ENCODE measurements at places on chromosomes 7 and 10. TPM values are rescaled to one million over a fixed set of nuclear protein-coding genes. Genes with fewer than 3 reads are reported as not detected.

DNA sequence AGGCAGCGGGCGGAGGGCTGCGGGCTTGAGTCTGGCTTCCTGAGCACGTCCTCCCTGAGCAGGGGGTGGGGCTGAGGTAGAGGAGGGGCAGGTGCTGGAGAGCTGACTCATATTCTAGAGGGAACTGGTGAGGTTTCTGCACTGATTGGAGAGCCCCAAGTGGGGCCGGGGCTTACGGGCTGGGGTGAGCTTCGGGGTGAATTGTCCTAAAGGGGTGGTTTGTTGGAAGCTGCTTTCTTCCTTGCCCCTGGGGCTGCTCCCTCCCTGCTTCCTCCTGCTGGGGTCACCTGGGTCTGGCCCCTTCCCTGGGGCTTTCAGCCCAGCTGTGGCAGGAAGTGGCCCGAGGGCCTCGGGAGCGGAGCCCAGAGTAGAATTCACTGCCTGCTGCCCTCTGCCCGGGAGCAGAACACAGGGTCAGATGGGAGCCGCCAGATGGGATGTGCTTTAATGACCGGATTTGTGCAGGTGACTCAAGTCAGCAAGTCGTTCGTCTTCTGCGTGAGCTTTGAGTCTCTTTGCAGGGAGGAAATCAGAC, 48.6 kb downstream of the FAM20C start:
- DNase-seq, result no peak

- no peak for DNase-seq
Observed at GRCh38 chr10:5651388-5651764, 15.0 kb downstream of the ASB13 start.

GRCh38 chr10:68088740-68089139, 13.7 kb upstream of the HERC4 start:
- no peak for DNase-seq

DNA sequence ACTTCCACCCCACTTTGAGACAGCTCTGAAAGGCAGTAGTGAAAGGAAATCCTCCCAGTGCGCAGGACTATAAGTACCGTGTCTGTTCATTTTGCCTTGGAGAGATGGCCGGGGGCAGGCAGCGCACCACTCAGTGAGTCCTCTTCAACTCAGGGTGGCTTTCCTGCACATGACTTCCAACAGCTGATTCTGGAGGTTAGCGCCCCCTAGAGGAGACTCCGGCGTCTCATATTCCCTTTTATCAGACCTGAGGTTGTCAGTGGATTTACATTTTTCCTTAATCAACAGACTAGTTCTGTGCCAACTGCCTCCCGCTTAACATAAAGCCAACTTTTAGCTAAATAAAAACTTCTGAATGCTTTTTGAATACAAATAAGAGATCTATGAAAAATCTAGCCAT, 101.0 kb downstream of the HERPUD2 start:
- DNase-seq, result no peak

DNA sequence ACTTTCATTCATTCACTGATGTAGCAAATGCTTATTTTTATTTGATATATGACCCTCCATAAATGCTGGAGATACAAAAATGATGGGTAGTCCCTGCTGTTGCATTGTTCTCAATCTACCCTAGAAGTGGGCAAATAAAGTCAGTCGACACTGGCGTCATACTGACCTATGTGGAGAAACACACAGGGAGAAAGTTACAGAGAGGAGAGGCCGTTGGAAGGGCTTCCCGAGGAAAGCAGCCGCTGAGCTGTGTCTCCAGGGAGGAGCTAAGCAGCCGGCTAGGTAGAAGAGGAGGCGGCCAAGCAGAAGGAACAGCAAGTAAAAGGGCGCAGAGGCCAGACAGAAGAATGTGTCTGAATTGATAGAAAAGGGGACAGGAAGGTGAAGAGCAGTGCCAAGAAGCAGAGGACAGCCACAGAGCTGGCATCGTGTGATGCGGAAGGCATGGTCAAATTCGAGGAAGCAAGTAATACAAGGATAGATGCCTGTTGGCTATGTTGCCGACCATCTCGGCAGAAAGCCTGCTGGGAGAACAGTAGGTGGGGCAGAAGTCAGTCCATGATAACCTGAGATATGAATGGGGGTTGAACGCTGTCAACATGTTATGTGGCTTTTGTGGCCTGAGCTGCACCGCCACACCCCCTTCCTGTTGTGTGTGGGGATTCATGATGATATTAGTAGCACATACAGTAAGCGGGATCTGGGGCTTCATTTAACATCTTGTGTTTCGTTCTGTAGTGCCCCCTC, 25.9 kb downstream of the ST8SIA6 start:
- no peak for DNase-seq

Gene MYL10
- not detected for total RNA-seq

Gene MRPL32
- 65.5 TPM for total RNA-seq

Gene EXOSC1
- total RNA-seq, result 14.9 TPM

Data from left ventricle myocardium inferior (tissue), 1 donor.